ENCODE measurements at places on chromosomes 16 and 17.
A peak's percentile ranks its signal among the peaks of the same experiment; 100 is the strongest.

DNA sequence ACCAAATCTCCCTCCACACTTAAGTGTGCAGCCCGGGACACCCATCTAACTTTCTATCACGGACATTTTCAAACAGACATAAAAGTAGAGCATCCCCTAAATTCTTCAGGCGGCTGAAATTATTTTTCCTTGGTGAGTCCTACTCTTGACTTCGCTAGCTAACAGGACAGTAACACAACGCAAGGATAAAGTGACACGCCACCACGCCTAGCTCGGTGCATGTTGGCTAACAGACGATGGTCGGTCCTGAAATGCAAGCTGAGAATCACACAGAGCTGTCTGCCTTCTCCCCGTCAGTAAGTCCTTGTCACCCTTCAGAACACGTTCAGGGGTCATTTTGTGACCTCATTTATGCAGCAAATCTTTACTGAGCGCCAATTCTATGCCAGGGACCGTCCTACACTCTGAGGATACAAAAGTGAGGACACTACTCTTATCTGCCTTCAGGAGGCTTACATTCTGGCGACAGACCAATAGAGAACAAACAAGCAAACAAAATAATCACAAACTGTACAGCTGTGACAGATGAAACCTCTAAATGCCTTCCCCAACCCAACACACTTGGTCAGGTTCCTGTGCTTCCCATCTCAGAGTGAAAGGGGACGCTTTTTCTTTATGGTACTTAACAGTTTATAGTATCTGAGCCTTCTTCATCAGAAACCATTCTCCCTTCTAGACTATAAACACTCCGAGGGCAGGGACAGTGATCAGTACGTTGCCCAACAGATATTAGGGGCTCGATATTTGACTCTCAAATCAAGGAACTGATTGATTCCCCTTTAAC is 1.3 kb downstream of the NTAN1 start:
- DNase-seq: no peak

GRCh38 chr17:39765175-39765574 is 27.4 kb downstream of the GRB7 start:
- DNase-seq: no peak

- peak; percentile 18 for DNase-seq
Observed at GRCh38 chr16:78184238-78185183, 85.1 kb downstream of the WWOX start.

DNA sequence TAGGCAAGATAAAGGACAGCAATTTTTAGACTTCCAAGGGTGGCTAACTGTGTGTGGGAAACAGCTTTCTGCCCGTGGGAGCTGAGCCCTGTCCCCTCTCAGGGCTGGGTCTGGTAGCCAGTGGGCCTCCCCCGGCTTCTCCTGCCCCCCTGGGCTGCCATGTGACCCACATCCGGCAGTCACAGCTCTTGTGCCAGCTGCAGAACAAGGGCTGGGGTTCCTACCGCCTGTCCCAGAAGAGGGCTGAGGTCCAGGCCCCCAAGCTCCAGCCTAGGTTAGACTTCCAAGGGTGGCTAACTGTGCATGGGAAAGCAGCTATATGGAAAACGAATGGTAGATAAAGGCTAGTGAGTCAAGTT is 6.1 kb downstream of the GAST start:
- DNase-seq: no peak

GRCh38 chr16:47037396-47037745 is 63.9 kb upstream of the DNAJA2 start:
- no peak for DNase-seq

DNA sequence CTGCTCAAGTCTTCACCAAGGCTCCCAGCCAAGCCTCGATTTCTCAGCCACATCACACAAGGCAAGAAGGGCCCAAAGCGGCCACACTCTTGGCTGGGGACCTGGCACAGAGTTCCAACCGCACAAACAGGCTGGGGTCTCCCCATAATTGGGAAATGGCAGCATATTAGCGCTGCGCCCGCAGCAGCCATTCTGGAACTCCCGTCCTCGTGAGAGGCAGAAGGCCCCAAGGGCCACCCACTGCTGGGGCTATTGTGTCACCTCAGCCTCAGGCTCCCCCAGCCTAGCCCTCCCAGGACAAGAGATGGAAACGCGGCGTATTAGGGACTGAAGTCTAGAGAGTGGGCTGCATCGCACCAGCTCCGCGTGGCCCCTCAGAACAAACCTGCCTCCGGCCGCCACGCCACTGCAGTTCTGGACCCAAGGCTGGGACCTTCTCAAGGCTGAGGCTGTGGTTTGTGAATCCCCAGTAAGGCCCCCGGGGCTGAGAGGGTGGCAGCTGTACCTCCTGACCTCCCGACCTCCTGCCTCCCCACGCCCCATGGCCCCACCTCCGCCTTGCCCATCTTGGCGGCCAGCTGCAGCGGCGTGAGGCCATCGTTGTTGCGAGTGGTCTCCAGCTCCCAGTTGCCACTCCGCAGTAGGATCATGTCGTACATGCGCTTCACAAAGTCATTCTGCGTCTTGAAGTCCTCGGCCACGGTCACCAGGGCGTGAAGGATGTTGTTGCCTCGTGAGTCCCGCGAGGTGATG is 25.3 kb downstream of the TRPV3 start:
- no peak for DNase-seq

- no peak for DNase-seq
Observed at GRCh38 chr17:6305613-6306360, 129.1 kb downstream of the AIPL1 start.

- no peak for DNase-seq
Observed at GRCh38 chr16:19883296-19883965, 1.2 kb downstream of the GPRC5B start.

DNA sequence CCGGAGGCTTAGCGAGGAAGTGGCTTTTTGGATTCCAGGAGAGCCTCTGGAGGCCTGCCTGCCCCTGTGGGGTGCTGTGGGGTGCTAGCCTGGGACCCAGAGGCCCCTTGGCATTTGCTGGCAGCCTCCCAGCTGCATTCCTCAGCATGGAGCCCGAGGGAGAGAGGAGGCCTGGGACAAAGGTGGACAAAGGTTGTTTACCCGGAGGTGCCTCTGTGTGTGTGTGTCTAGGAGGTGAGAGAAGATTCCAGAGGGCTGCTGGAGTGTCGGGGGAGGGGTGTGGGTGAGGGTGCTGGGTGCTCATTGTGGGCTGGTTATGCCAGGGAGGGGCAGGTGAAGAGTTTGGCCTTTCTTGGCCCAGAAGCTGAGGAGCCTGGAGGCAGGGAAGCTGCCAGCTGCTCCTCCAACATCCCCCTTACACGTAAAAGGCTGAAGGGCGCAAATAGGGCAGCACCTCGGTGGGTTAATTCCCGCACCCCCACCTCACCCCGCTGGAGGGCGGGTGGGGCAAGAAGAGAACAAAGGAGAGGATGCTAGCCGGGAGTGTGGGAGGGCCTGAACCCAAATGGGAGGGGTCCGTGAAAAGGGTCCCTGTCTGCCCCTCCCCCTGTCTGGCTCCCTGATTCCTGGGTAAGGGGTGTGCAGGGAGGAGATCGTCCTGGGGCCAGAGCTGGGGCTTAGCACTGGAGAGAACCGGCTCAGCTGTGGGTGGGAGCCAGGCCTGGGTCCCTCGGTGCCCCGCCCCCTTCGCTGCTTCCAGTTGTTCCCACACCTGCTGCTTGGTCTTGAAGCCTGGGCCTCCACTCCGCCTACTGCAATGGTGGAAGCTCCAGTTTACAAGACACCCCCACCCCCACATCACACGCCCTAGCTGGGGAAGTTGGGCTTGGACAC is 9.9 kb downstream of the HEXIM2 start:
- DNase-seq: peak; percentile 75

GRCh38 chr16:16071631-16072244 is 122.3 kb downstream of the ABCC1 start:
- no peak for DNase-seq

GRCh38 chr17:72926171-72926570 is 166.3 kb downstream of the SLC39A11 start:
- no peak for DNase-seq

DNA sequence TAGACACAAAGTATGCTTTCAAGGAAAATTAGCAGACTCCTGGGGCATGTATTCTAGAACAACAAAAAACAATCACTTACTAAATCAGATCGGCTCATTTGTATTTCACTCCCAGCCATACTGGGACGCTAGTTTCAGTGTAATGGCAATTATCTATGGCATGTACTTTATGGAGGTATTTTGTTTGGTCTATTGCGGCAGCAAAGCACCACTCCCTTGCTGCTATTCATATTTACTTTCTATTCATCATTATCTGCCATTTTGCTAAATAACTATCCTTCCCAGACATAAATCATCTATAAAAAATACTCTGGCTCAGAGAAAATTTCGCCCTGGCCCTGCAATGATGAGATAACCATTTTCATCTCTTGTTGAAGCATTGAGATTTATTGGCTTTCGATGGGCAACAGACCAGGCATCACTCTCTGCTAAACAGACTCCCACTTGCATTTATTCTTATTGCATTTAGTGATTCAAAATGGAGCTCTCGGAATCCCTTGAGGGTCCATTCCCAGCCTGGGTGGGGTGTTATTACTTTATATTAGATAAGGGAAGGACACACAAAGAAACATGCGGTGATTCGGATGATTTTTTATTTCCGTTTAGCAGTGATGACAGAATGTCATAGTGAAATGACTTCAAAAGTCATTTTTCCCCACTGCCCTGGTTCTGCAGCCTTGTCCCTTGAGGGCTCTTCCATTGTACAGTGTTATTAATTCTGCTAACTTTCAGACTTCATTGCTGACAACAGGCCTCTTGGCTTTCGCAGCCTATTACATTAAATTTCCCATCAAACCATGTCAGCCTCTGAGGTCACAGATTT is 225.8 kb downstream of the IRX3 start:
- no peak for DNase-seq

DNA sequence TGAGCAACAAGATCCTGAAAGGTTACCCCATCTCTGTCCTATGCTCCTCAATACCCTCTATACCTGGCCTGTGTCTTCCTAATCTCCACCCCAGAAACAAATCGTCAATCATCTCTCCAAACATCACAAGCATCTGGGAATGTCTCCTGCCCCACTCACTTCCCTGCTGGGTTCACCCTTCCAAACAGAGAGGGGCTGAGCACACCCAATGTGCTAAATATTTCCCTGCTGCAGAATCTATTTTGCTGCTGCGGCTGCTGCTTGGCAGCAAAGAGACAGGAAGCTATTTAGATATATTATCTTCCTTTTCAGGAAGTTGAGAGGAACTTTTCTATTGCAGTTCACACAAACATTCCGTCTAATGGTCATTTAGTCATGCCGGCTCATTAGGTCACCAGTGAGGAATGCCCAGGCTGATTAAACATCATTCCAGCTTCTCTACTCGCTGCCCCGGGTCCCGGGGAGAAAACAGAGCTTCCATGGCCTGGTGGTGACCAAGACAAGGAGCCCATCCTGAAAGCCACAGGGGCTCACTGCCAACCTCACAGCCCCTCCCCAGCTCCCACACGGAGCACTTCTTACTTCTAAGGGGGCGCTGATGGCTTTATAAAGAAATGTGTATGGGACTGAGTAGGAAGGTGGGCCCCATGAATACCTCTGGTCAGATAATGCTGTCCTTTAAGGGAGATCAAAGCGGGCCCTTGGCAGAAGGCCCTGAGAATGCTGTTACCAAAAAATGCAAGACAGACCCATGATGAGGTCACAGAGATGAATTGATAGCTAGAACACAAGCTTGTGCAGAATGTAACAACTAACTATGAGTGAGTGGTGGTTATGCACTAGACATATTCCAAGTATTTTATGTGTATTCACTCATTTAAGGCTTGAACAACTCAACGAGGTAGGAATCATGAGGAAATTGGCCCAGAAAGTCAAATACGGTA is 218.3 kb downstream of the SOX9 start:
- DNase-seq: peak; percentile 79

DNA sequence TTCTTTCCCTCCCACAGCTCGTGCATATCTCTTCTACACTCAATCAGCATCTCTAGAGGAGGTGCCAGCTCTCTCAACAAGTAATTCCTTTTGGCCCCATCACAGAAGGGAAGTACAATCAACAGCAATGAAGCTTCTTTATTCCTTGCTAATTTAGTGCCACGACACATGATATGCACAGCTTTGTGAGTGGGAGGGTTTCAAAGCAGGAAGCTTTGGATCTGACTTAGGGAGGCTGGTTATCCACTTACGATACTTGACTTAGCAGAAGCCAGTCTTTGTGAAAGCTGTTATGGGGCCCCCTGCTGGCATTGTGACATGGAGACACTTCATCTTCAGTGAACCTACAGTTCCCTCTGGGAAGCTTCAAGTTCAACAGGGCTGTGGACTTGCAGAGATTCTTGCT is 81.0 kb downstream of the TMEM100 start:
- peak; percentile 53 for DNase-seq

DNA sequence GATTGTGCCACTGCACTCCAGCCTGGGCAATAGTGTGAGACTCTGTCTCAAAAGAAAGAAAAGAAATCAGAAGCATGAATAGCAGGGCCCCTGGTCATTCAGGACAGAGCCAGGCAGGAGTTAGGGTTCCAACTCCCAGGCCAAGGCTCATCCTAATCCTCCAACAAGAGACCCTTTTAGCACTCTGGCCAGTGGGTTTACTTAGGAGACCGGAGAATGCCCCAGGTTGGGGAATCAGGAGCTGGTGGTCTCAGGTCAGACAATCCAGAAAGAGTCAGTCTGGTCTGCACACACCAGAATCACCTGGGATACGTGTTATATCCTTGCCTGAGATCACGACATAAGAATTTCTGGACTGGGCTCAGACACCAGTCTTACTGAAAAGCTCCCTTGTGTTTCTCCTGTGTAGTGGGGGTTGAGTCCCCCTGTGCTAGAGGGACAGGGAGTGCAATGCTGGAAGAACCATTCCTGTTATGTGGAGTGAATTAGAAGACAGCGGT is 48.7 kb downstream of the CCDC42 start:
- DNase-seq: no peak

DNA sequence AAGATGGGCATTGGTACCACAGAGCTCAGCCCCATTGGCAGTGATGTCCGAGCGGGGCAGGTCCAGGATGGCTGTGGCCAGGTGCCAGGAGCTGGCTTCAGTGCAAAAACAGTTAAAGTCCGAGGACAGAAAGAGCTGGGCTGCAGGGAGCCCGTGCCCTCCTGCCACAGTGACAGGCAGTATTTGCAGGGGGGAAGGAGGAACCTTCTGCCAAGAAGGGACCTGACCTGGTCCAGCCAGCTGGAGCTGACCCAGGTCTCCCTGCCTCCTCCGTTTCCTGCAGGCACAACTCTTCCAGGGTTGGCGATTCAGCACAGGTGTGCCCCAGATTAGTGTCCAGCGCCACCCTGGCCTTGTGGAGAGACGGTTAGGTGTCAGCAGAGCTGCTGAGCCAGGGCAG is 199.0 kb downstream of the ENGASE start:
- no peak for DNase-seq

DNA sequence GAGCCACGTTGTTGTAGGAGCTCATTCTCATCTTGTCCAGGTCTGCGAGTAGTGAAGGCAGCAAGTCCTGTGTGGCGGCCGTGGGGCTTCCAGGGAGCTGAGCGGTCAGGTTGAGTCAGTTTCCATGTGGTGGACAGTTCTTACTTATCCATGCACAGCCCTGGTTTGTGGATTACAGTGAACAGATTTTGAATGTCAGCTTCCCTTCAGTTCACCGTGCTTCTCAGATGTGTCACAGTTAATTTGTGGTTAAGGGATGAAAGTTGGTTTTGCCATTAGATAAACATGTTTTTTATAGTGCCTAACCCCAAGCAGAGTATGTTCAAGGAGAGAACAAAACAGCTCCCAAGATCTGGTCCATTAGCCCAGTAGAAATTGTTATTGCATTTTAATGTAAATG is 103.1 kb downstream of the RPTOR start:
- DNase-seq: no peak

Data from bronchial epithelial cell (primary cell).